ENCODE measurements at places on chromosomes 2 and 18. TPM values are rescaled to one million over a fixed set of nuclear protein-coding genes. Genes with fewer than 3 reads are reported as not detected.

Gene ZSWIM2
- total RNA-seq: not detected

- DNase-seq: no peak
Measured at GRCh38 chr2:212348501-212348900, 190.1 kb downstream of the ERBB4 start.

Gene CDH7
- total RNA-seq: not detected

- peak; percentile 94 for DNase-seq
Measured at GRCh38 chr2:10448576-10449485, 704 bp upstream of the ODC1 start.

Gene DCDC2C
- total RNA-seq: not detected

- DNase-seq: no peak
Measured at GRCh38 chr18:6598657-6599056, 130.9 kb upstream of the ARHGAP28 start.

- no peak for DNase-seq
Measured at GRCh38 chr18:9673296-9674251, 34.5 kb upstream of the RAB31 start.

Gene RRM2
- 1.9 TPM for total RNA-seq

GRCh38 chr18:32440518-32440917, 30.2 kb downstream of the GAREM1 start:
- DNase-seq: no peak

DNA sequence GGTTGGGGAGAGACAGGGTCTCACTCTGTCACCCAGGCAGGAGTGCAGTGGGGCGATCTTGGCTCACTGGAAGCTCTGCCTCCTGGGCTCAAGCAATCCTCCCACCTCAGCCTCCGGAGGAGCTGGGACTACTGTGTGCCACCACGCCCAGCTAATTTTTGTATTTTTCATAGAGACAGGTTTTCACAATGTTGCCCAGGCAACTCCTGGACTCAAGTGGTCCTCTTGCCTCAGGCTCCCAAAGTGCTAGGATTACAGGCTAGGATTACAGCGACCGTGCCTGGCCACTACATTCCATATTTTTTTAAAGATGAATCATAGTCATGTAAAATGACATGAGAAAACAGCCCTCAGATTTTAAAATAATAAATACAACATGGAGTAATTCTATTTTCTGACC, 32.3 kb downstream of the CWC22 start:
- DNase-seq: no peak

DNA sequence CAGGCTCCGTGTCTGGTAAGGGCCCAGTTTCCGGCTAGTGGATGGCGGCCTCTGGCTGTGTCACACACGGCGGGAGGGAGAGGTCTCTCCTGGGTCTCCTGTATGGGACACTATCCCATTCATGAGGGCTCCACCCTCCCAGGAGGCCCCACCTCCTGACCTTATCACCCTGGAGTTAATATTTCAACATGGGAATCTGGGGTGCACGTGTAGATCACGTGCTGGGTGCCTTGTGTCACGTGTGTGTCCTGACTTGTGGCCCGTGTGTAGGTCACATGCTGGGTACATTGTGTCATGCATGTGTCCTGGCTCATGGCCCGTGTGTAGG, 9.9 kb downstream of the NEU4 start:
- DNase-seq: peak; percentile 31

- DNase-seq: no peak
Measured at GRCh38 chr18:76488190-76488589, 6.9 kb downstream of the ZNF516 start.

DNA sequence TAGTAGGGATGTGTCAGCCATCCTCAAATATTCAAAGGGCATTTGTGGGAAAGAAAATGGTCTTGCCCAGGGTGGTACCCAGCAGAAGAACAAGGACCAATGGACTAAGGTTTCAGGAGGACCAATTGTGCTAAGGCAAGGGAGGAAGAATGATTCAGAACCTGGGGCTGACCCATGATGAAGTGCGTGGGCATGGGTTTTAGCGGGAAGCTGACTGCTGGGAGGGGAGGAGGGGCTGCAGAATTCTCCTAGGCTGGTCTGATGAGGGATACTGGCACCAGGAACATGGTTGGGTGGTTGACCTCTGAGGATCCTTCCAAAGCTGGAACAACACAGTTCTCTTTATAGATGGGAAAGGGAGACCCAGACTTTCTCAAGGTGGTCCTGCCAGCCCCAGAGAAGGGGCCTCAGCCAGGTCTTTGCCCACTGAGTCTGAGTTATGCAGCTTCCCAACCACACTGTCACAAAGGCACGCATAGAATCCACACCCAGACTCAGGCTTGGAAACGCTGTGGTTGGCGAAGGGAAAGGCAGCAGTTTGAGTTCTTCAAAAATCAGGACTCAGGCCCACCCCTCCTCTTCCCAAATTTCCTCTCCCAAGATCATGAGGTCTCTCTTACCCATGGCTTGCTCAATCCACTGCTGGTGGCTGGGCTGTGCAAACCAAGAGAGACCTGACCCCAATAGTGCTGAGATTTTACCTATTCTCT, 37.3 kb downstream of the MARCO start:
- no peak for DNase-seq

- DNase-seq: no peak
Measured at GRCh38 chr2:144642131-144642530, 122.2 kb upstream of the ZEB2 start.

GRCh38 chr2:241846406-241846805, 12.3 kb downstream of the PDCD1 start:
- DNase-seq: no peak

Gene TMX3
- total RNA-seq: 23.0 TPM

Gene PPP4R1
- total RNA-seq: 55.4 TPM

Gene TCF23
- total RNA-seq: not detected

DNA sequence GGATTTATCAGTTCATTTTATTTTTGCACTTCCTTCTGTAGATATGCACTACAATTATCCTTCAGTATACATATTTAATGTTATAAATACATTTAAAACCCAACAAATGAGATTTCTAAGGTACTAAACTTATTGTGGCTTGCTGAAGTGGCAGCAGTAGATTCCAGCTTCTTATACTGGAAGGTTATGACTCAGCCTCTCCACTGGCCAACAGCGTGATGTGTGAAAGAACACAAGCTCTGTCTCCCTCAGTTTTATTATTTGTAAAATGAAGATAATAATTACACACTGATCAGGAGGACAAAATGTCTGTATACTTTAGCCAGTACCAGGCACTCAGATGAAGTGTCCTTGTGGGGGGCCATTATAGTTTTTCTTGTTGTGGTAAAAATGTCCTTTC, 1147.1 kb downstream of the CNTNAP5 start:
- no peak for DNase-seq

DNA sequence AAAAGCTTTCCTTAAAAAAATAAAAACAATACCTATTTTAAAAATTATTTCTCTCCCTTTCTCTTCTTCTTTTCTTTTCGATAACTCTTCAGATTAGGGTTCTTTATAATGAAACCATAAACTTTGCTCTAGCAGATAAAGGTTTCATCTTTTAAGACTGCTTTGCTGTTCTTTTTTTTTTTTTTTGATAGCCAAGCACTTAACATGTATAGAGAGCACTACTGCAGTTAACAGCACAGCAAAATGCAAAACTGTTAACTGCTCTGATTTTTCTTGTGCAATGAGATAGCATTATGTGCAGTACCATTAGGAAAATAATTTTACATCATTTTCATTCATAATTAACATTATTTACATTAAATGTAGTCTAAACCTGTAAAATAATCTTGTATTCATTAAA, 36.3 kb downstream of the GALNT1 start:
- no peak for DNase-seq

- DNase-seq: no peak
Measured at GRCh38 chr2:72023678-72024390, 123.8 kb downstream of the CYP26B1 start.

GRCh38 chr18:11817229-11817628, 34.0 kb upstream of the CHMP1B start:
- DNase-seq: no peak

GRCh38 chr2:30073523-30073922, 73.3 kb upstream of the YPEL5 start:
- no peak for DNase-seq

GRCh38 chr2:233435436-233436190, 81.3 kb downstream of the DGKD start:
- DNase-seq: no peak

- no peak for DNase-seq
Measured at GRCh38 chr18:8763611-8764010, 58.3 kb downstream of the MTCL1 start.

Gene SYT4
- not detected for total RNA-seq

GRCh38 chr2:40317761-40318160, 134.1 kb downstream of the SLC8A1 start:
- DNase-seq: no peak

- no peak for DNase-seq
Measured at GRCh38 chr2:60070196-60070595, 483.3 kb downstream of the BCL11A start.

- DNase-seq: no peak
Measured at GRCh38 chr2:20759487-20759886, 63.4 kb downstream of the LDAH start.

Gene CCT4
- 96.0 TPM for total RNA-seq

DNA sequence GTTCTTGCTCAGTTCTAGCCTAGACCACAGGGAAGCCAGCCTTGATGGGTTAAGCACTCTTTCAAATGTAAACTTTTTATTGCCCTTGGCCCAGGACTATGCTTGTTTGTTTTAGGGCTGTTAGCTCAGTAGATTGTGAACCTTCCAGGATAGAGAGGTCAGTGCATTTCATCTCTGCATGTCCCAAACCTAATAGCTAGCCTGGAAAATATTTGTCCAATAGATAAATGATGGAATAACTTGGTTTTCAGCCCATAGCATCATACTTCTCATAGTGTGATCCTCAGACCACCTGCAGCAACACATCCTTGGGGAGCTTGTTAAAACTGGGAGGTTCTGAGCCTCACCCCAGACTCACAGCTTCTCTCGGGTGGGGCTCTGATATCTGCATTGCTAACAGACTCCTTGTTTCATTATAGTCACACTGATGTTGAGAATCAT, 59.8 kb downstream of the TRIB2 start:
- DNase-seq: no peak

DNA sequence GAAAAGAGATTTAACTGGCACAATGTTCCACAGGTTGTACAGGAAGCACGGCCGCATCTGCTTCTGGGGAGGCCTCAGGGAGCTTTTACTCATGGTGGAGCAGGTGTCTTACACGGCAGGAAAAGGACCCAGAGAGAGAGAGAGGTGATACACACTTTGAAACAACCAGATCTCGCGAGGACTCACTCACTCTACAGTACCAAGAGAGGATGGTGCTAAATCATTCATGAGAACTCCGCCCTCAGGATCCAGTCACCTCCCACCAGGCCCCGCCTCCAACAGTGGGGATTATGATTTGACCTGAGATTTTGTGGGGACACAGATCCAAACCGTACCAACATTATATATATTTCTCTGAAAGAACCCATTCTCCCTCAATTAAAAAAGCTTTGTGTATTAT, 79.7 kb upstream of the DOCK10 start:
- DNase-seq: no peak

Gene UGT1A10
- total RNA-seq: not detected

DNA sequence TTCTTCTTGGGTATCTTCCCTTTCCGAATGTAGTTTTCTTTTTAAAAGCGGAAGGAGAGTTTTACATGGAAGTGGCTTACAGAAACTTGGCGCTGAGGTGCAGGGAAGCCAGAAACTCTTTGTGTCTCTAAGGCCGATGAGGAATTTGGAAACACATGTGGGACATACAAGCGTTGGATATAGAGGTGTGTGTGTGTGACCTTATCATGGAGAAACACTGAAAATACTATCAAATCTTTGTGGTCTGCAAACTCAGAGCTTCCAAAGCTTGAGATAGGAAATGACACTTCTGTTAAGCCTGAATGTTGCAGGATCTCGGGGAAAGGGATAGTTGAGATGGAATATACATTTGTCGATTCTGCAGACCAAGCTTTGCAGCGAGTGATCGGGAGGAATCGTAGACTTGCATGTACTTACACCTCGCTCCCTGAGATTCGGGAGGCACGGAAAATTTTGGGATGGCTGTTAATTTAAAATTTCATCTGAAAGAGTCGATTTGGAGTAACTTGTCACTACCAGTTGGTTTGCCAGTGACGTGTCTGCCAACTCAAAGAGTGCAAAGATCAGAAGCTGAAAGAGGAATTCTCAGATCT, 1.0 kb downstream of the NAB1 start:
- DNase-seq: no peak

- no peak for DNase-seq
Measured at GRCh38 chr2:197661626-197662025, 13.8 kb downstream of the RFTN2 start.

- DNase-seq: no peak
Measured at GRCh38 chr2:231998046-231998445, 36.5 kb downstream of the DIS3L2 start.

Data from Right ventricle myocardium superior (tissue), 1 donor.